ENCODE measurements at places on chromosomes 7 and 10.

DNA sequence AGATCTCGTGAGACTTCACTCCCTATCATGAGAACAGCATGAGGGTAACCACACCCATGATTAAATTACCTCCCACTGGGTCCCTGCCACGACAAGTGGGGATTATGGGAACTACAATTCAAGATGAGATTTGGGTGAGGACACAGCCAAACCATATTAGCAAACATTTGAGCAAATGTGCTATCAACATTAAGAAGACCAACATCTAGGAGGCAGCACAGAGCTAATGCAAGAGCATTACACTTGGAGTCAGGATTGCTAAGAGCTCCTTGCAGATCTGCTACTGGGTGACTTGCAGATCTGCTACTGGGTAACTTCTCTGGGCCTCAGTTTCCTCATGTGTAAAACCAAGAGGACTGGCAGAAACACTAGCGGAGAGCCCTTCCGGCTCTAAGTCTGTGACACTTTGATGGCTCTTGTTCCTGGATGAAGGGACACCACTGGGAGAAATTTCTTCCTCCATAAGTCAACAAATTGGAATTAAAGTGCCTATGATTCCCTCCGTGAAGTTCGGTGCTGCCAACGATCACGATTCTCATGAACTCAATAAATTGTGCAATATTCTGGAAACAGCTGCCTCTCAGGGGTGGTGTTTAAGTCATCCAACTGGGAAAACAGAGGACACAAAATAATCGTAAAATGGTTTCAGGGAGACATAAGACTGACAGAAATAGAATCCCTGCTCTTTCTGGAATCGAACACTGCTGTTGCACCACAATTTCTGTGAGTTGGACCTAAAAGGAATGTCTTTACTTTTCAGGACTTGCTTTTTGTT, 115.8 kb upstream of the ITGB1 start:
- DNase-seq, result no peak

- no peak for DNase-seq
Observed at GRCh38 chr7:2409745-2410414, 6.5 kb downstream of the CHST12 start.

DNA sequence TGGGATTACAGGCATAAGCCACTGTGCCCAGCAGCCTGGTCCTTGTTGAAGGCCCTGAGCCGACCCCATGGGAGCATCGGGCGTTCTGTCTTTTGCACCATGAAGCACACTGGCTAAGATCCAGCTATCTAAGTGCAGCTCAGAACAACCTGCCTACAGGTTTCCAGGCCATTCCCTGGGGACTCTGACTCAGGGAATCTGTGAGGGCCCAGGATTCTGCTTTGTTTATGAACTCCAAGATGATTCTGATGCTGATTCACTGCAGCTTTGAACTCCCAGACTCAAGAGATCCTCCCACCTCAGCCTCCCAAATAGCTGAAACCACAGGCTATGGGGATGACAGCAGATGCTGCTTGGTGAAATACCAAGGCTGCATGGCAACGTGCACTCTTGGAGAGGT, 30.2 kb downstream of the NPTX2 start:
- DNase-seq, result no peak

- no peak for DNase-seq
Observed at GRCh38 chr7:30612658-30613265, 18.1 kb downstream of the GARS1 start.

DNA sequence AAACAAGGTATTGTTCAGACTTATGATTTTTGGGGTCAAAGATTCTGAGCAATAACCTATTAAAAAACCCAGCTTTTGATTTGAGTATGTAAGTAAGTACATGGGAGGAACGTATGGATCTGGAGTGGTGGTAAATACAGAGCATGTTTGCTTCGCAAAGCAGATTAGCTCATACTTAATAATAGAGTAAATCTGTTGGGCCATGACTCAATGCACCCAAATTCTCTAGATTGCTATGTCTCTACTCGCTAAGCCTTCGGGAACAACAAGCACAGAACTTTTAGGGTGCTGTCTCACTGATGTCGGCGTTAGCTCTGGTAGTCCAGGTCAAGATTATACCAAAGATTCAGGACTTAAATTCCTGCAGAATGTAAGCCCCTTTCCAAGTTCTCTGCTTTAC, 807 bp upstream of the MINPP1 start:
- DNase-seq, result no peak

DNA sequence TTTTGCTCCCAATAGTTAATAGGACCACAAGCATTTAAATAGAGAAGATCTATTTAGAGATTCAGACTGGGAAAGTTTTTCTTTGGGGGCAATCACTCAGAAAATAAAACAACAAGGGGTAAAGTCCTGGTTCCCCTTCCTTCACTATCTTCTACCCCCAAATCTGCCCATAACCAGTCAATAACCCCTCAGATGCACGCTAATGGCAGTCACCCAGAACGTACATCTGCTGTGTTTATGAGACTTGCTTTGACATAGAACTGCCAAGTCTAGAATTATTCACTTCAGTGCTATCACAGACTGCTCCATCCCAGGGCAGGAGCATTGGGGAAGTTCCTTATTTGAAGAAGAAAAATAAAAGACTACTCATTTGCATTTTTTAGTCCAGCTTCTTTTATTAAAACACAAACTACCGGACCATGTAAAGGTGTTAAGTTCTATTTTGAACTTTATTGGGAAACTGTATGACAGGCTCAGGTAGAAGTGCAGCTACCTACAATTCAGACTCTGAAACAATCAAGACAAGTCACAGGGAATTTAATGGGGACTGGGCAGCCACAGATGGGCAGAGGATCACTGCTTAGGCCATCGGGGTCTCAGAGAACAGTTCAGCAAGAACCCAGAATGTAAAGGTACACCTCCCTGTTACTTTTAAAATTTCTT, 38.4 kb downstream of the ANK3 start:
- no peak for DNase-seq

DNA sequence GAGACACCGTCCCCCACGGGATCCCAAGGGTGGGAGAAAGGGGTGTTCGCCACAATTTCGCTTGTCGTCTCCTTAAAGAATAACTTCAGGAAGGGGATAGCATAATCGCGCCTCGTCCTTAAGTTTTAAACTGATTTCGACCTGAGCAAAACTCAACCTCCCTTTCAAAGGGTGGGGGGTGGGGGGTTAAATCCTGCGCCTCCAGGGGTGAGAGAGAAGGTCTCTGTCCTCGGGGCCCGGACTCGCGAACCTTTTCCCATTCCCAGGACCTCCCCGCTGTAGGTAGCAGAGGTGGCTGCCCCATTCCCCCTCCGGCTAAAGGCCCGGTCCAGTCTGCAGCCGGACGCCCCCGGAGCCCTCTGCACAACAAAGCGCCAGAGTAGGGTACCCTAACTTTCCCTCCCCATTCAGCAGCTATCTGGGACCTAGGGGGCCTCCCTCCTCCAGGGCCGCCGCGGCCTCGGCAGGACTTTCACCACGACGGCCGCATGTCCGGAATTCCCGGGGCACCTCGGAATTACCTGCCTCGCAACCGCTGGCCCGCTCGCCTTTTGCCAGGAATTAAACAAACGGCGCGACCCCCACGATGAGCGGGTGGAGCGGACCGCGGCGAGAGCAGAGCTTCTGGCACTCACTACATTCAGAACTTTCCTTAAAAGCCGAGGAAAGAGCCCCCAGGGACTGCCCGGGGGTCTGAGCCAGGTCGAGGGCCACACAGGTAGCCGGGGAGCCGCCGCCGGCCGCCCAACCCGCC, 1.7 kb downstream of the CDK6 start:
- DNase-seq, result no peak

- DNase-seq, result no peak
Observed at GRCh38 chr7:37289781-37290180, 158.9 kb downstream of the ELMO1 start.

- no peak for DNase-seq
Observed at GRCh38 chr10:29535012-29535777, 99.6 kb downstream of the SVIL start.

Data from stimulated activated CD8-positive, alpha-beta memory T cell treated with anti-CD3 and anti-CD28 coated beads, Interleukin-2, amount 100 ng/mL, for 48 hours (primary cell).